Right forelimb (tissue), 1 donor: ENCODE measurements at places on chromosomes 7 and 10.

DNA sequence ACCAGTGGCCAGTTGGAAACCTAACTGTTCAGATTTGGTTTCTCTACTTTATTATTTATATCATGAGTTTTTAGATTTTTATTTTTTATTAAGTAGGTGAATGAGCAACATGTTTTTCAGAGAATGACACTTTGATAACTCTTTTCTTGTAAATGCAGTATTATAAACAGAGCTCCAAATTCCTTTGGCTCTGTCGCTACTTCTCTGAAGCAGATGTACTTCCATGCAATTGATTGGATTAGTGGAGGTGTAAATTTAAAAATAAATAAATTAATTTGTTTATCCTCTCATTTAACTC lies 34.3 kb upstream of the ICA1 start:
- DNase-seq, result no peak

GRCh38 chr10:93235686-93236085 lies 162.0 kb downstream of the CYP26A1 start:
- no peak for DNase-seq

DNA sequence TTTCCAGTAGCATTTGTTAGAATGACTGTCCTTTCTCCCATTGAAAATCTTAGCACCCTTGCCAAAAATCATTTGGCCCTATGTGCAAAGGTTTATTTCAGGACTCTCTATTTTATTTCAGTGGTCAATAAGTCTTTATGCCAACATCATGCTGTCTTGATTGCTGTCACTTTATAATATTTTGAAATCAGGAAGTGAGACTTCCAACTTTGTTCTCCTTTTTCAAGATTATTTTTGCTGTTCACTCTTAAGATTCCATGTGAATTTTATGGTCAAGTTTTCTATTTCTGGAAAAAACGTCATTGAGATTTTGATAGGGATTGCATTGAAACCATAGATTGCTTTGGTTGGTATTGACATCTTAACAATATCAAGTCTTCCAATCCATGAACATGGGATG lies 65.1 kb downstream of the PAXIP1 start:
- no peak for DNase-seq

GRCh38 chr7:20776214-20776911 lies 10.3 kb downstream of the SP8 start:
- no peak for DNase-seq

GRCh38 chr10:30502266-30503060 lies 68.5 kb downstream of the MAP3K8 start:
- no peak for DNase-seq

GRCh38 chr10:119654540-119654939 lies 3.4 kb downstream of the BAG3 start:
- no peak for DNase-seq

DNA sequence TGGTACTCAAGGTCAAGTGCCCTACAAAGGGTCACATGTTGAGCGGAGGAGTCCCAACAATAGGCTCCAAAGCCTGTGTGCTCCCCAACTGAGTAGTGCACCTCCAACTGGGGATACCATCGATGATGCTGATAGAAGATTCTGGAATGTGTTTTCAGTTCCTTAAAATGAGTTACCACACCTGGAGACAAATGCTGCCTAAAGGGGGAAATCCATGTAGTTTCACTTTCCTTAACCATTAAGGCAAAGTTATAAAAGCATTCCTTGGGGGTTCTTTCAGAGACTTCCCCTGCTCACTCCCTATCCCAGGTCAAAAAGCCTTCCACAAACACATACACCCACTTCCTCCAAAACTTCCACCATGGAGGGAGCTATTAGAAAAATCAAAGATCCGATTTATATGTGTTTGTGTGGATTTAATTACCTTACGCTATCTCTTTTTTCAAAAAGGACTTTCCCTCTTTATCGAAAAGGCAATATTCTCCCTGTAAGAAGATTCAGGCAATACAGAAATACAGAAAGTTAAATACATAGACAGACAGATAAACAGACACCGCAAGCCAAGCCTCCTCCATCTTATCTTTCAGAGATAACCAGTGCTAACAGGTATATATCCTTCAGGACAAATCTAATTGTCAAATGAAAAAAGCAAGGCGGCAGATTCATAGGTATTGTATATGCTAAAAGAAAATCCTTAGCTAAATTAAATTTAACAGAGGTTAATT lies 135.9 kb upstream of the ASAH2 start:
- DNase-seq, result no peak

- no peak for DNase-seq
Measured at GRCh38 chr10:52644373-52645186, 128.0 kb downstream of the MBL2 start.

- DNase-seq, result no peak
Measured at GRCh38 chr7:88480271-88480670, 173.6 kb upstream of the STEAP4 start.
